ENCODE measurements at places on chromosomes 11 and 22. TPM values are rescaled to one million over a fixed set of nuclear protein-coding genes. Genes with fewer than 3 reads are reported as not detected.
A peak's percentile ranks its signal among the peaks of the same experiment; 100 is the strongest.

DNA sequence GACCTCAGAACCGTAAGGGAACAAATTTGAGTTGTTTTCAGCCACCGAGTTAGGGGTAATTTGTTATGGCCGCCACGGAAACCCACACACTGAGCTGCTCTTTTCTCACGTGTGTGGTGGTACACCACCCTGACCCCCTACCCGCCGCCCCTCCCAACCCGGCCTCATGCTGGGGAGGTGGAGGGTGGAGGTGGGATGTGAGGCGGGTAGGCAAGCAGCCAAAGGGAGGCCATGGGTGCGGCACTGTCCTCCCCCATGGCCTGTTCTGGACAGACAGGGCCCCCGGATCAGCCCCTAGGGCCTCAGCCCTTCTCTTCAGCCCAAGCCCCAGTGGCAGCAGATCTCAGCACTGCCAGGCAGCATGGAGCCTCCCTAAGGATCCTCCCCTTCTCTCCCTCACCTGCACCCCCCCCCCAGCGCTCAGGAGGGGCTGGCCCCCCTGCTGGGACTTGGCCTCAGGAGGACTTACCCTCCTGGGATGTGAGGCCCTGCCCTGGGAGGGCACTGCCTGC is 7.9 kb downstream of the PRR5 start:
- no peak for DNase-seq

The ENTHD1 gene
- total RNA-seq: 0.11 TPM

The NXPE1 gene
- not detected for total RNA-seq

The USP35 gene
- total RNA-seq: 12.9 TPM

- DNase-seq: no peak
Observed at GRCh38 chr11:92297567-92298553, 73.2 kb downstream of the FAT3 start.

GRCh38 chr11:116035977-116036376 is 531.8 kb upstream of the CADM1 start:
- no peak for DNase-seq

The OR51B4 gene
- not detected for total RNA-seq

The RASSF10 gene
- not detected for total RNA-seq

- DNase-seq: no peak
Observed at GRCh38 chr11:46827995-46828394, 18.1 kb downstream of the CKAP5 start.

DNA sequence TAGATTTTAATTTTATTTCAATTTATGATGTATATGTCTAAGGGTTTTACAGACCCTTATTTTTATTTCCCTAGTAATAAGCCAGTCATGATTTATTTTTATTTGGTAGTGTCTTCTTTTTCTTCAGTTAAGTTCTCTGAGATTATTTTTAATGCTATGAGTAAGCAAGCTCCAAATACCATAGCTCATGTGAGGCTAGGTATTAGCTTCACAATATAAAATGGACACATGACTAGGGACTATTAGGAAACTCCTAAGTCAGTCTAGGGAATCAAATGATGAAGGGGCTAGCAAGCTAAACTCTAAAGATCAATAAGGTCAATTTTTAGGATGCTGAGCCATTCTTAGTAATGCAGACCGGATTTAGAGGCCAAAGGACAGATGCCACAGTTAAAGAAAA is 45.9 kb downstream of the CKAP5 start:
- no peak for DNase-seq

DNA sequence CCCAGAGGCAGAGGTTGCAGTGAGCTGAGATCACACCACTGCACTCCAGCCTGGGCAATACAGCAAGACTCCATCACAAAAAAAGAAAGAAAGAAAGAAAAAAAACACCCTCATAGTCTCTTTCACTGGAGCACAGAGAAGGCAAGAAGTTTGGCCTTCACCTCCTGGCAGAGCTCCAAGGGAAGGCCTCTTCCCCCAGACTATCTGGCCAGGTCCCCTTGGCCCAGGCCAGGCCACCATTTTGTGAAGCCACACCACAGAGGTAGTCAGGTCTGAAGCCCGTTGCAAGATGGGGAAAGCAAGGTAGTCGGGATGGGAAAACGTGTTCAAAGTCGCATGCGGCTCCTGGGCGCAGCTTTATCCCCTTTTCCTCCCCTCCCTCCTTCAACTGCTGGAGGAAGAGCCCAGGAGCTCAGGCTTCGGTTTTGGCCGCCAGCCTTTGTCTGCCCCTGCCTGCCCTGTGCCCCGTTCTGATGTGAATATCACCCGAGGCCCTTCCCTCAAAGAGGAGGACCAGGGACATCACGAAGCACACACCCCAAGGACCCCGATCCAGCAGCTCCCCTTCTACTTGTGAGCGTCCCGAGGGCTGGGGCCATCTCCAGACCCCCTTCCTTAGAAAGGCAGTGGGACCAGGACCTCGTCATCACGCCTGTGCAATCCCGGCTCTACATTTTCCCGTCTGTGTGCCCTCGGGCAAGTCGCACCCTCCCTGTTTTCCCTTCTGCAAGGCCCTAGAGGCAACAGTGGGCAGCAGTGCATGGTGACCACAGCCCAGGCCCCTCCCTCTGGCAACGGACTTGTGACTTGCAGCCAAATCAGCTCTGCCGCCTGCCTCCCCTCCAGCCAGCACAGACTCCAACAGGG is 17.7 kb downstream of the CABP7 start:
- no peak for DNase-seq

DNA sequence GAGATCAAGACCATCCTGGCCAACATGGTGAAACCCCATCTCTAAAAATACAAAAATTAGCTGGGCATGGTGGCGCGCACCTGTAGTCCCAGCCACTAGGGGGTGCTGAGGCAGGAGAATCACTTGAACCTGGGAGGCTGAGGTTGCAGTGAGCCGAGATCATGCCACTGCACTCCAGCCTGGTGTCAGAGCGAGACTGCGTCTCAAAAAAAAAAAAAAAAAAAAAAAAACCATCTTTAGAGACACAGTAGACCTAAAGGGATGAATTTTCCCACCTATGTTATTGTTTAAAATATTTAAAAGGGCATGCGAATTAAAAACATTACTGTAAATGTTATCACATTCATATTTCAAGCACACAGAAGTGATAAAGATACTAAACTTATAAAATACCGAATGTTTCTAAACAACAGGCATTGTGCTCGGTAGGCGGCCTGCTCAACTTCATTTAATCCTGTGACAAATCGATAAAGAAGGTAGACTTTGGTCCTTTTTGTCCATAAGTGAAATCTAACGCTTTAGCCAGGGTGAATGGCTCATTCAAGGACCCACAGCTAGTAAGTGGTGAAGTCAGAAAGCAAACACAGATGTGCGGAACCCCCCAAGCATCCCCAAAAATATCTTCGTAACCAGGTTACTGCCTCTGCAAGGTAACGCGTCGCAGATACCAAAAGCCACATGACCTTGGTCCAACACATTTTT is 16.1 kb downstream of the NCAPD3 start:
- peak; percentile 55 for DNase-seq

DNA sequence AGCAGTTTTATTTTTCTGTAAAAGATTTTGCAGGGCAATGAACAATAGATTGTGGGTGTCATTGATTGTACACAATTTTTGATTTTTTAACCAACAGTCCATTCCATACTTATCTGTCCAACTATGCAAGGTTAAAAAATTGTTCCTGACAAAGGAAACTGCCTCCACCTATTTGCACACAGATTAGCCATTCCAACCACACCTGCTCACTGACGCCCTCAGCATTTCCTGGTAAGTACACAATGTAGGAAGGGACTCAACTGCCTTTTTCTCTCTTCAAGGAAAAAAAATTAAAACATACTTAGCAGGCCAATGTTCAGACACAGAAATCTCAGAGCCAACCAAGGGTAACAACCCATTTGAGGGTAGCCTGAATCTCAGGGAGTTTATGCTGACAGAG is 4.3 kb upstream of the FUT4 start:
- no peak for DNase-seq

DNA sequence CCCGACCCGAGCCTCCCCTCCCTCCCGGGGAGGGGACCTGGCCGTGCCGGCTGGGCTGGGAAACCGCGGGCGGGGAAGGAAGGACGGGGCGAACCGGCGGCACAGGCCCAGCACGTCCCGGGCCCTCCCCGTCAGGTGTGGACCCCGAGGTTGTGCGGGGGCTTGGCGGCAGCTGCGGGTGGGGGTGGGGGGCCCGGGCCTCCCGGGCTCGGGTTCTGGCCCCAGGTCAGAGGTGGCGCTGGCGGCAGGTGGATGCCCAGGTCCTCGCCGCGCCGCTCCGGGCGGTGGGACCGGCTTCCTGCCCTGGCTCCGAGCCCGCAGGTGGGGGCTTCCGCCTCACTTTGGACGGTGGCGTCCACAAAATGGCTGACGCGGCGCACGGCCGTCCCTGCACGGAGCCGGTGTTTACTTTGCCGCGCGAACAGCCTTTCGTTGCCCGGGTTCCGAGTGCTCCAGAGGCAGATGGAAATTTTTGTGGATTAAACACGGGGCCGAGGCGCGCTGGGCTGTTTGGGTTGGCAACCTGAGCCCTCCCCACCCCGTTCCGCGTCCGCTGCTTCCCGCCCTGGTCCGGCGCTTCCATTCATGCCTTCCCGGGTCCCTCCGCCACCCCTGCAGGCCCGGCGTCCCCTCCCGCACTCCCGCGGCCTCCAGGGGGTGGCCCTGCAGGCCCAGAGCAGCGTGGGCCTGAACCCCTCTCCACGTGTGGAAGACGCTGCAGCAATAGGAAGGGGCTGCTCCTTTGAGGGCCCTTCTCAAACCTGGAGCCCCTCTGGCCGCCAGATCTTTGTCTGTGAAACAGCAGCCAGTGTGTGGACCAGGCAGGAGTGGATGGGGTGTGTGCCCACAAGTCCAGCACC is 92.0 kb upstream of the KCNQ1OT1 start:
- no peak for DNase-seq

The FAM83F gene
- total RNA-seq: 0.11 TPM

GRCh38 chr11:36446135-36446534 is 63.9 kb downstream of the TRAF6 start:
- no peak for DNase-seq
